ENCODE measurements at places on chromosomes 5 and 9.

GRCh38 chr5:55701462-55702103 is 10.5 kb downstream of the SLC38A9 start:
- DNase-seq: no peak

- no peak for DNase-seq
Observed at GRCh38 chr5:74643111-74643562, 2.6 kb upstream of the ENC1 start.

GRCh38 chr5:9533096-9533495 is 12.8 kb downstream of the SEMA5A start:
- DNase-seq: no peak

DNA sequence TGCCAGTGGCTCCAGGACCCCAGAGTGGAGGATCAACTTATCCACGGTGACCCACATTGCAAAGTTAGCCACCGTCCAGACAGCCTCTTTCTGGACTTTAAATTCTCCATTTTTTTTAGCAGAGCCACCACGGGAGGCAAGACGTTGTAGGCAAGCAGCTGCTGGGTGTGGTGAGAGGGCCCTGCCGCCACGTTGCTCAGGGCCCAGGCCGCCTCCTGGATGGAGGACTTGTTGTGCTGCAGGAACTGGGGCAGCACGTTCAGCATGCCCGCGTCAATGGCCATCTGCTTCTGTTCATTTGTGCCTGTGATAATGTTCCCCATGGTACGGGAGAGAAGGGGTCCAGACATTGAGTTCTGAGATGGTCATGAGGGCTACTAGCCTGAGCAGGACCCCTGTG is 114.3 kb upstream of the POC5 start:
- DNase-seq: no peak
